ENCODE measurements at places on chromosomes 16 and 17.

GRCh38 chr17:45663772-45664171 is 120.3 kb upstream of the CRHR1 start:
- DNase-seq, result no peak

DNA sequence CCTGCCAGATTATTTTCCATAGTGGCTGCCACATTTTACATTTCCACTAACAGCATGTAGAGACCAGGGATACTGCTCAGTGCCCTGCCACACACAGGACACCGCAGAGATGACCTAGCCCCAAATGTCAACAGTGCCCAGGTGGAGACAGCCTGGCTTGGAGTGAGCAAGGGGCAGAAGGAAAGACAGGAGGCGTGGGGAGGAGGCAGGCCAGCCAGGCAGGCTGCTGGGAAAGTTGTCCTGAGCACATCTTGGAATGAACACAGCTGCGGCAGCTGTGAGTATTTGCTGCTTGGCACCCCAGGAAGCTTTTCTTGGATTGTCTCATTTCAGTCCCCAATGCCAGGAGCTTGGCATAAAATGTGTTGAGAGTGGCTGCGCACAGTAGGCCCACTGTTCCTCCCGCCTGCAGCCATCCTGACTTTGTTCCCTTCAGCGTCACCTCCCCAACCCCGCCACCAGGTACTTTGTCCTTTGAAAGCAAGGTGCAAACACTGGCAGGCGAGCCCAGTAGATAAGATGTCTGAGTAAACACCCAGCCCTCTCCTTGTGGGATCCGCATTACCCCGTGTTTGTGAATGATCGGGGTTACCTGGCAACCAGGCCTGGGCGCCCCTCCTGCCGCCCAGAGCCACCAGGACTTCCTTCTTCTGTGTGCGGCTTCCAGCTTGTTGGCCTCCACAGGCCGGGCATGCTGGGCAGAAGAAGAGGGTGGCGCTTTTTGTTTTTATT is 114.0 kb downstream of the CMIP start:
- DNase-seq, result no peak

DNA sequence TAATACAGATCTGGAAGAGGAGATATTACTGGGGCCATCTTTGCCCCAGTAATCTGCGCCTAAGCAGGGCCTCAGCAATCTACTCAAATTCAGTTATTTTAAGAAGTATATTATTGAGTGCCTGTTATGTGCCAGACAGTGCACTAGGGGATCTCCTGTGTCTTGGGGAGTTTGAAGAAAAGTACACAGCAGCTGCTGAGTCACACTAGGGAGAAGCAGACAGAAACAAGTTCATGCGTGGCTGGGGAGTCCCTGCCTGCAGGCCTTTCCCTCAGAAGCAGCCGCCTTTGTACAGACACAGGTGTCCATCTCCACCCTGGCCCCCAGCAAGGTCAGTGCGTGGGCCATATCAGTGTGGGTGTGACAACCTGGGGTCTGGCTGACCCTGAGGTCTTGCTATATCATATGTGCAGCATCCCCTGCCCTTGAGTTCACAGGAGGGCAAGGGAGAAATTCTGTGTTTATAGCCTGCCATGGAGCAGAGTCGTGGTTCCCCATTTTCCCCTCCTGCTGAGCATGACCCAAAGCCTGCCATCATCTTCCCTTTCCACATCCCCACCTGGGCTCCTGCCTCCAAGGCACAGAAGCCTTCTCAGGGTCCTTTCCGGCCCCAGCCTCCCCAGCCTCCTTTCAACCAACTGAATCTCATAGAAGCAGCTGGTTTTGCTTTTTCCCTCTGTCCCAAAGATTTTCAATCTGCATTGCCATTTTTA is 229.9 kb upstream of the SDK2 start:
- no peak for DNase-seq

DNA sequence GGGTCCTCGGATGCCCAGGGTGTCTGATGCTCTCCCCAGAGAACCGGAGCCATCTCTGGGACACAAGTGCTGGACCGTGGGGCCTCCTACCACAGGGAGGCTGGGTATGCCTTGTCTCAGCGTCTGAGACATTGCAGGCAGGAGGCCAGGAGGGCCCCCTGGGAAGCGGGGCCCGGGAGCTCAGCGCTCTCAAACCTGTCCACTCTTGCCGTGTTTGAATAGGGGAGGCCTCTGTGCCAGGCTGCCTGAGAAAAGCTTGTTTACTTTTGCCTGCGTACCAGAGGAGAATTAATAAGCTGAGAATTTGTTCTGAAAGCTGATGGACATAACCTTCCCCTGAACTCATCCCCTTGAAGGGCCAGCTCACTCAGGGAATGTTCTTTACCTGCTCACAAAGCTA is 163.8 kb downstream of the NTN1 start:
- no peak for DNase-seq

GRCh38 chr16:90081606-90081970 is 4.5 kb upstream of the PRDM7 start:
- no peak for DNase-seq

GRCh38 chr17:61057257-61057656 is 342.4 kb upstream of the TBX2 start:
- DNase-seq, result no peak

- DNase-seq, result peak; percentile 13
Measured at GRCh38 chr16:75590920-75591843, 25.0 kb downstream of the GABARAPL2 start.

DNA sequence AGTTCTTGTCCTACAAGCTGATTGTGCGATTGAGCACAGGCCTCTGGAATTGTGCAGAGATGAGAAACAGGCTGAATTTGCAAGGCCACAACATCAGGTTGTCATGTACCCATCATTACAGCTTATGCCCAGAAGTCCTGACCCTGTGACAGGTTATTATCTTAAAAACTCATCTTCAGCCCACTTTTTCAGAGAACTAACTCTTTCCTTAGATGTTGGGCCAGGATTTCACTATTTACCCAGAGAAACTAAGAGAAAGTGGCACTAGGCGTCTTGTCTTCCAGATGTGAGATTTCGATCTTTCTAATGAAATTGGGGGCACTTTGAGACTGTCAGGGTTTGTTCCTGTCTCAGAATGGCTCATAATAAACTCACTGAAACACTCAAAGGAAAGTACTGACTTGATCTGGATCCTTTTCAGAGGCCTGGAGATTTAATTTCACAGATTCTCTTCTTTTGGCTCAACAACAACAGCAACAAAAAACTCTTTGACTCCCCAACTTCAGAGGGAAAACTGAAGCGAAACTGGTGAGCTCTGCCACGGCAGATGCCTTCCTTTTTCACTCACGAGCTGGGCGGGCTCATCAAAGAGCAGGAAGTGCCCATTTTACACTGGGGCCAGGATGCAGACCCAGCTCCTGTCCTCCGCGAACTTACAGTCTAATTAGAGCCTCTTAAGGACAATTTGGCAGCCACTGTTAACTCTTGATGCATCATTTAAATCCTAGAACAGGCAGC is 17.7 kb upstream of the SLC12A3 start:
- DNase-seq, result no peak

DNA sequence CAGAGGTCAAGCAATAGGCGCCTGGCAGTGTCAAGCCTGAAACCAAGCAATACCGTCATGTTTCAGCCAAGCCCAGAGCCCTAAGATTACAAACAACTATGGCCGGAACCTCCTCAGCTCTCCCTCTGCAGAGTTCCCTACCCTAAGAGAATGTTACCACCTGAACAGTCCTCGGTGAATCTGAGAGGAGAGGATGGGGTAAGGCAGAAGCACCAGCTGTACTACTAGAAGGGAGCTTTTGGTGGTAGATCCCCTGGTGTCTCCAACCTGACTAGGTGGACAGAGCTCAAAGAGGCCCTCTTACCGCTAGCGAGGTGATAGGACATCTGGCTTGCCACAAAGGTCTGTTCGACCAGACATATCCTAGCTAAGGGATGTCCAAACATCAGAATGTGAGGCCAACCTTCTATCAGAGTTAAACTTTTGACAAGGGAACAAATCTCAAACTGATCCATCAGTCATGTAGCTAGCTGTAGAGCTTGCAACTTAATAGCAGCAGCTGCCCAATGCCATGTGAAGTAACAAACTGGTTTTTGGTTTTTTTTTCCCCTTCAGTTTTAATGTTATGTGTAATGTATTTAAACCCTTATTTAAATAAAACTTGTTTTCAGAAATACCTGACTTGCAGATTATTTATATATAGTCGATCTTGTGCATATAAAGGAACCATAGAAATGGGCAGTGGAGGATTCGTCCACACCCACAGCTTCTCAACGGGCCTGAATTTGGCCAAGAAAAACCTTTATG is 2.5 kb downstream of the EIF1 start:
- no peak for DNase-seq

- DNase-seq, result no peak
Measured at GRCh38 chr17:15250135-15250860, 14.8 kb downstream of the PMP22 start.

DNA sequence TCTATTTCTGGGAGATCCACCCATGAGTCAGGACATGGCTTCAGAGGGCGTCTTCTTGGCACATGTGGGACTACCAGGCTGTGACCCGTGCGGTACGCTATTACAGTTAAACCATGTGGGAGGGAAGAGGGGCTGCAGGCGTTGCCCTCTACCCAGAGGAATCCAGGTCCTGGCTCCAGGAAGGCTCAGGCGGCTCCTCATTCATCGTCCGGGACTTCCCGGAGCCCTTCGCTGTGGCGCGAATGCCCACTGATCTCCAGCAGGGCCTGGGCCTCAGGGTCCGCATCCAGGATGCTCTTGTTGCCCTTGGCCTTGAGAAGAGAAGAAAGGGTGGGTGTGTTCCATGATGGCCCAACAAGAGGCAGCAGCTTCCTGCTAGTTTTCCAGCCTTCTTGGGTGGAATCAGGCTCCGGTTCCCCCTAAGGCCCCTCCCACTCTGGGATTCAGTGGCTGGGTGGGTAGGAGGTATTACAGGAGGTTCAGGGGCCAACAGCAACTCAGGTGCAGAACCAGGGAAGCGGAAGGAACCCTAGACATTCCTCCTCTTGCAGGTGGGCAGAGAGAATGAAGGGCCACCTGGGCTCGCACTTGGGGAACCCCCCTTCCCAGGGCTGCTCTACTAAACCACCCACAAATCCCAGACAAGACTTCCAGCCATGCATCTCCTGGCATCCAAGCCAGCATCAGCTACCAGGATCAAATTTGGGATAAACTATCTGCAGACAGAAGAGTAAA is 24.6 kb downstream of the MEAK7 start:
- DNase-seq, result no peak

DNA sequence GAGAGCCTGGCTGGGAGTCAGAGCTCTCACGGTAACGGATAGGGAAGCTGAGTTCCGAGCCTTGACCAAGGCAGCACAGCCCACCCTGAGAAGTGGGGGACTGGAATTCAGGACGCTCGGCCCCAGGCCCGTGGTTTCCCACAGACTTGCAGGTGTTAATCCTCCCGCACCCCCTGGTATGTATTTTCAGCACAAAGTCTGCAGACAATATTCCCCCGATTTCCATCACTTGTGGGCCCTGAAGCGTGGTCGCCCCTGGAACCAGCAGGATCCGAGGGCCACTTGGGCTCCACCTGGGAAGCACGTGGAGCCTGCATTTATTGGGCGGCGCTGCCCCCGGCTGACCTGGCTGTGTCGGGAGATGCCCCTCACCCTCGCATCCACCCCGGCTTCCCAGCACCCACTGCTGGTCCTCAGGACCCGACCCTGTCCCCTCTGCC is 60.2 kb downstream of the WSB1 start:
- no peak for DNase-seq

GRCh38 chr17:51217946-51218345 is 41.9 kb downstream of the MBTD1 start:
- DNase-seq, result no peak

DNA sequence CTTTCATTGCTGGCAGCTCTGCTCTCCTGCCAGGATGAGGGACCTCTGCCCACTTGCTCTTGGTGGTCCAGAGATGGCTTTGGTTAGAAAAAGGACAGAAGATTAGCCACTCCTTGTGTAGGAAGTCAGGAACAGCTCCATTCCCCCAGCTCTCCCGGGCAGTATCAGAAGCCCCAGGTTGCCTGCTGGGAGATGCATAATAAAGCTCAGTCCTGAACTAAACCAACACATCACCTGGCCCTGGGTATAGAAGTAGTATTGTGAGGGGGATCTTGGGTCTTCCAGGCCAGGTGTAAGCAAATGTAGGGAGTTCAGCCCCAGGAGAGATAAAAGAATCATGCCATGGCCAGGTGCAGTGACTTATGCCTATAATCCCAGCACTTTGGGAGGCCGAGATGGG is 52.4 kb downstream of the NEUROD2 start:
- DNase-seq, result no peak

GRCh38 chr17:55743103-55743679 is 7.7 kb upstream of the PCTP start:
- DNase-seq, result no peak

- DNase-seq, result no peak
Measured at GRCh38 chr16:83913245-83913633, 14.3 kb downstream of the MLYCD start.

GRCh38 chr17:28895794-28896447 is 1.6 kb downstream of the FLOT2 start:
- no peak for DNase-seq

DNA sequence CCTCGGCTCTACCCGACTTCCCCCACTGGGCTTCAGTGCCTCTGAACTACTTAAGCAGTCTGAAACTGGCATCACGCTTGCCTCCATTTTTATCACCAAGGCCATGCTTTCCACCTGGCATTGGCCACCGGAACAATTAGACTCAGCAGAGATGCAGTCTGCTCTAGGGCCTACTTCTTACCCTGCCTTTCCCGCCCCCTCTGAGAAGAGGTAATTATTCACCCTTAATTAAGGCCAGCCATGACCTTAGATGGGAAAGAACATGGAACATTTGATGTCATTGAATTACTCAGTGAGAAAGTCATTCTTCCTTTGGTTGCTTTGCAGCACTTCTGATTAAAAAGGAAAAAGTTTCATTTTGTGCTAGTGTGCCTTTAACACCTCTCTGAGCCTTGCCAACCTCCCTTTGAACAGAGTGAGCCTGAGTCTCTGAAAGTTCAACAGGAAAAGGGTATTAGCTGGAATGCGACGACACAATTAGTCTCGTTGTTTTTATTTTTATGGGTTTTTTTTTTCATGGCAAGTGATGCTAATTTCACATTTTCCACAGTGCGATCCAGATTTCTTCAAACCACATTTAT is 60.9 kb upstream of the TNRC6A start:
- no peak for DNase-seq

- DNase-seq, result no peak
Measured at GRCh38 chr16:8655184-8655717, 19.2 kb upstream of the ABAT start.
